G401 (cell line): ENCODE measurements at places on chromosomes 7 and 10. TPM values are rescaled to one million over a fixed set of nuclear protein-coding genes. Genes with fewer than 3 reads are reported as not detected.

SLC39A12 gene
- not detected in 2 replicates for total RNA-seq

GCK gene
- total RNA-seq = not detected in 2 replicates

TWIST1 gene
- 2.5 TPM in 1 of 2 replicates, not detected in the other for total RNA-seq

GBX1 gene
- total RNA-seq = 0.37 TPM in 1 of 2 replicates, not detected in the other

CFTR gene
- not detected in 2 replicates for total RNA-seq

CYP2C18 gene
- not detected in 2 replicates for total RNA-seq

PAPSS2 gene
- total RNA-seq = not detected in 2 replicates

CPXM2 gene
- total RNA-seq = not detected in 2 replicates

CNTNAP2 gene
- not detected in 2 replicates for total RNA-seq

ZPBP gene
- total RNA-seq = not detected in 2 replicates

DRGX gene
- 0.03 and 0.86 TPM in 2 replicates for total RNA-seq
